Progenitor cell of endocrine pancreas (in vitro differentiated cells): ENCODE measurements at places on chromosomes 4 and X.
A peak's percentile ranks its signal among the peaks of the same experiment; 100 is the strongest.

DNA sequence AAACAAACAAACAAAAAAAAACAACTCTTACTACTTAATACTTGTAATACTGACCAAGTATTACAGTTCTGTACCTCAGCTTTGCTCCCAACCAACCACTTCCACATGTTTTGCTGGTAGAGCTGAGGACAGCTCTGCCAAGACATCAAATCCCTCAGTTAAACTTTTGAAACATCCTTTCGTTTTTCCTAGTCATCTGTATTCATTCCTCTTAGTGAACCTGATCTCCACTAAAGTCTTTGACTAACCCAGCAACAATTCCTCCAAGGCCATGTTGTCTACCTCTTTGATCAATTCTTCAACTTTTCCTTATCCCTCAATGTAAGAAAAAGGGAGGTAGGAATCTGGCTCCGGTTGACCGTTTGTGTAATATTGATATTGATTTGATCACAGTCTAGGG lies 247.5 kb downstream of the ARHGAP24 start:
- no peak for DNase-seq
- no peaks in the 10 kb centered on the region for H3K27me3 ChIP-seq
- peaks cover under 1% of the 10 kb centered on the region for H3K4me1 ChIP-seq
- no peak overlapping the region for H3K4me3 ChIP-seq

- no peaks in the 10 kb centered on the region for H3K4me1 ChIP-seq
- no peak overlapping the region for H3K4me3 ChIP-seq
- no peak for DNase-seq
- no peaks in the 10 kb centered on the region for H3K27me3 ChIP-seq
- H3K27ac ChIP-seq = peak overlapping the region; percentile 24
These were observed 35.9 kb downstream of the GAK start for GRCh38 chr4:896216-896615.

DNA sequence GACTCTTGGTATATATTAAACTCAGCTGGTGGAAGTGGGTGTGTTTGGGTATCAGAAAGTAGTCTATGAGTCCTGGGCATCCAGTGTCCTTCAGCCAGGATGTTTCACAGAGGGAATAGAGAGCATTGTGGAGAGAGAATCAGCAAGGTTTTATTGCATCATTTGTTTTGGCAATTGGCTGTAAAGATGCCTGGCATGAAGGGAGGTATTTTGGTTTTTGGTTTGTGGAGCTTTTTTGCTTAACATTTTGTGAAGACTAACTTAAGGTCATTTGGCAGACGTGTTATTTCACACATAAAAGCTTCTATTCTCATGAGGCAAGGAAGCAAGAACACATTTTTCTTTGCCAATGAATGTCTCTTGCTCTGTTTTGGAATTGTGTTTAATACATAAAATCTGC lies 71.1 kb downstream of the DCLK2 start:
- H3K36me3 ChIP-seq = no peaks in the 10 kb centered on the region
- no peak for DNase-seq
- H3K27me3 ChIP-seq = no peaks in the 10 kb centered on the region
- H3K27ac ChIP-seq = no peak overlapping the region

DNA sequence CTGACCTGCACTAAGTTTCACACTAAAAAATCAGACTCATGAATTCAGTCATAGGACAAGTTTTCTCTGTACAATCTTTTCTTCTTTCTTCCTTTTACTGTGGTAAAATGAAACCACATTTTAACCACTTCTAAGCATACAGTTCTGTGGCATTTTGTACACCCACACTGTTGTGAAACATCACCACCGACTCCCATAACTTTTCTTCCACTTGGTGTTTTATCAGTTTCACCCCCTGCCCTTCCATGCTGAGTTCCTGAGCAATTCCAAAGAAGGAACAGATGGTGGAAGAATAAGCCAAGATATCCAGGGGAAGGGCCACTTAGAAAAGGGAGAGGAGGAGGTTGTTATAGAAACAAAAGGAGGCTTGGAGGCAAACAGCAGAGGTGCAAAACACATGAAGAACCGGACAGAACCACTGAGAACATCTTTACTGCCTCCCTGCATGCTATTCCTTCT lies 22.6 kb downstream of the SLC25A4 start:
- H3K27me3 ChIP-seq = no peaks in the 10 kb centered on the region
- H3K4me1 ChIP-seq = no peaks in the 10 kb centered on the region
- H3K27ac ChIP-seq = no peak overlapping the region
- DNase-seq = no peak
- H3K4me3 ChIP-seq = no peak overlapping the region

- H3K27ac ChIP-seq = no peak overlapping the region
- DNase-seq = no peak
- no peaks in the 10 kb centered on the region for H3K36me3 ChIP-seq
These were observed 97.3 kb upstream of the NOCT start for GRCh38 chr4:138918169-138918869.

- H3K4me3 ChIP-seq = peak overlapping the region; percentile 96
- peak overlapping the region; percentile 100 for H3K27ac ChIP-seq
- H3K4me1 ChIP-seq = peaks cover 11% of the 10 kb centered on the region
- no peaks in the 10 kb centered on the region for H3K36me3 ChIP-seq
These were observed 76.4 kb downstream of the MAGED4 start for GRCh38 chrX:52261125-52261462.

DNA sequence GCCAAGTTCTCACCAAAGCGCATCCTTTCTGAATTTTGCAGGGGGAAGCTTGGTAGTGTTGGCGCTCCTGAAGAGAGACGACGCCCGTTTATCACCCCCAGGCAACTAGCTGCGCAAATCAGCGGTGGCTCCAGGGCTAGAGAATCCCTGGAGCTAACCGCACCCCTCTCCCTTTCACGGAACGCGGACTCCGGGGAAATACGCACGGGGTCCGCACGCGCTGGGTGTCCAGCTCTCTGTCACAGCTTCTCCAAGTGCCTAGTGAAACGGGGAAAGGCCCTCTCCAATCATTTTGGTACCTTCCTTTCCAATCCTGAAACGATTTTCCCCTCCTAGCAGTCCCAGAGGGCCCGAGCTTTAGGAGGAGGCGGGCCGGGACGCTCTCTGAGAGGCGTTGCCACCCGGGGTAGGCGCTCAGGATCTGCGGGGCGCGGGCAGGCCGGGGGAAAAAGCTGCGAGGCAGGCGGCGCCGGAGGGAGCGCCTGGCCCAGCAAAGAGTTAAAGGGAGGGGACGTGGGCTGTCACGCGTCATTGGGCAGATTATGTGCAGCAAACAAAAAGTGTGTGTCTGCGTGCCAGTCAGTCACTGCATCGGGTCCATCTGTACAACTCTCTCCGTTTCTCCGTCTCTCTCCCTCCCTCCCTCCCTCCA lies at the start of gene PRDM8:
PRDM8 (plus strand) TSS at position 582 of the 652 bp plus-strand sequence. CDS start 2,578 bp downstream, outside the sequence.
- peak within 1 kb of the TSS; percentile 37 for H3K27ac ChIP-seq
- no peak for DNase-seq
- H3K4me3 ChIP-seq = no peak within 1 kb of the TSS
- H3K4me1 ChIP-seq = peaks cover 6% of the 10 kb centered on the region
- no peaks in the 10 kb centered on the region for H3K36me3 ChIP-seq
- peaks cover 97% of the 10 kb centered on the region for H3K27me3 ChIP-seq

- peaks cover 2% of the 10 kb centered on the region for H3K4me1 ChIP-seq
- H3K36me3 ChIP-seq = no peaks in the 10 kb centered on the region
- no peak overlapping the region for H3K4me3 ChIP-seq
- no peak overlapping the region for H3K27ac ChIP-seq
These were observed 12.5 kb downstream of the SH2D1A start for GRCh38 chrX:124358800-124359383.

DNA sequence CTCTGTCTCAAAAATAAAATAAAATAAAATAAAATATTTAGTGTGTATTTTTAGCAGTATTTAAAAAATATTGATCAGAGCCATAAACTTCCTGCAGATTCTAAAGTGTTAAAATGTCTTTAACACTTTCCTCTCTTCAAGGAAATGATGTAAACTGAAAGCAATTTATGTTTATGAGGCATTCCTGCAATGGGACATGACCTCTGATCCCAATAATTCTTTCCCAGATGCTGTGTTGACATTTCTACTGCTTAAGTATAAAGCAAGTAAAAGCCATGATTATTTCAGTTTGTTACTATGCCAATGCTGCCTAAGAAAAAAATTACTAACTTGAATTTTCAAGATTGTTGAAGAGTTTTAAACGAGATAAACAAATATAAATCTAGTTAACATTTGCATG lies 29.0 kb downstream of the COQ2 start:
- no peak overlapping the region for H3K4me3 ChIP-seq
- no peaks in the 10 kb centered on the region for H3K27me3 ChIP-seq

GRCh38 chrX:18575744-18576143 lies 96.2 kb downstream of the RS1 start:
- peaks cover 8% of the 10 kb centered on the region for H3K4me1 ChIP-seq
- no peaks in the 10 kb centered on the region for H3K36me3 ChIP-seq
- no peak overlapping the region for H3K4me3 ChIP-seq

DNA sequence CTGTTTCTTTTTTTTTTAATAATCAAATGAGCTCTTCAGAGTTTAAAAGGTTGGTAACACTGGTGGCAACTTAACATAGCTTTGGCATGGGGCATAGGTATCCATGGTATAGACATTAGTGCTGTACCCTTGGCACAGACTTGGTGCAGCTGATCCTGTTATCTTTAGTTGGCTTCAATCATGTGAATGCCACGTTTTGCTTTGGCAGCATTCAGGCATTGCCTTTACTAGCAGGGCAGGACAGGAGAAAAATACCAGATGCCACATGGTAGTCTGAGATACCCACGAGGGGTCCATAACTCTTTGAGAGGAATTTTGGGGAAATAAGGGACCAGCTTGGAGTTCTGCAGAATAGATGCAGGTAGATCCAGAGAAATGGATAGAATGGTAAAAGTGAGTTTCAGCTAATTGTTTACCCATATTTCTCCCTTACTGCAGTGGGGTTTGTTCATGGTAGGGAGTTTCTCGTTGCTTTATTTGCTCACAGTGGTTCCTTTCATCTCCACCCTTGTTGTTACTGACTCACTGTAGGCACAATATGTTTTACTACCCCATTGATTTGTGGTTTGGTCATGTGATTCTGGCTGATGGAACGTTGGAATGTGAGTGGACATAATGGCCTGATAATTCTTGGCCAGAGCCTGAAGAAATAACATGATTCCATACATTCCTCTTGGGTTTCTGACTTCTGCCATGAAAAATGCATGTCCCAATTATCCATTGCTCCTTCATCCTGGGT lies 342.7 kb downstream of the GLUD2 start:
- H3K27me3 ChIP-seq = no peaks in the 10 kb centered on the region
- H3K27ac ChIP-seq = no peak overlapping the region
- H3K4me3 ChIP-seq = no peak overlapping the region
- peaks cover 11% of the 10 kb centered on the region for H3K4me1 ChIP-seq
- H3K36me3 ChIP-seq = no peaks in the 10 kb centered on the region
- no peak for DNase-seq

- H3K27ac ChIP-seq = peak overlapping the region; percentile 87
- peak overlapping the region; percentile 9 for H3K4me3 ChIP-seq
These were observed 175.2 kb downstream of the GC start for GRCh38 chr4:71608678-71609071.

DNA sequence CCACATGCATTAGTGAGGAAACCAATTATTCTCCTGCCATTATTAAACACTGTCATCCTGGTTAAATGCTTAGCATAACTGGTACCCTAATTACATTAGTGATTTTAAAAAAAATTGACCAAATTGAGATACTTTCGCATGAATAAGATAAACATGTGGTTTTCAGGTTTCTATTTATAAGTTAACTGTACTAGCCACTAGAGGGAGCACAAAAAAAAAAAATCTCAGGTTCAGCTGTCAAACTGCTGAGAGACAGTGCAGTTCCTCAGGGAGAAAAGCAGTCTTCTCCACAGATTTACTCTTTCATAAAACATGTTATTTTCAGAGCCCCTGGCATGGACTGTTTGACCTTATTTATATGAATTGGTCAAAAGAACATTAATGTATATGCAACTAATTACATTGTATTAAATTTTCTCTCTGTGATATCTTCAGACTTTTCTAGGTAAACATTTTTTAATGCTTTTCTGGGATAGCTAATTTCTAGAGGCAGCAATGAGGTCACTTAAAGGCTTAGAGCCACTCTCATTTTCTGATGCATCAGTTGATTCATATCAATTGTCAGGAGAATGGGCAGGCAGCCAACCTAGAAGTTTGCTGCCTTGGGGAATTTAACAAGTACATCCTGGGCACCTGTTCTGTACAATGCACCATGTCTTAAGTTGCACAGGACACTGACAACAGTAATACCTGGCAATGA lies 167.5 kb downstream of the CDS1 start:
- no peaks in the 10 kb centered on the region for H3K27me3 ChIP-seq
- no peaks in the 10 kb centered on the region for H3K4me1 ChIP-seq
- no peak overlapping the region for H3K27ac ChIP-seq
- no peak for DNase-seq
- H3K4me3 ChIP-seq = no peak overlapping the region

DNA sequence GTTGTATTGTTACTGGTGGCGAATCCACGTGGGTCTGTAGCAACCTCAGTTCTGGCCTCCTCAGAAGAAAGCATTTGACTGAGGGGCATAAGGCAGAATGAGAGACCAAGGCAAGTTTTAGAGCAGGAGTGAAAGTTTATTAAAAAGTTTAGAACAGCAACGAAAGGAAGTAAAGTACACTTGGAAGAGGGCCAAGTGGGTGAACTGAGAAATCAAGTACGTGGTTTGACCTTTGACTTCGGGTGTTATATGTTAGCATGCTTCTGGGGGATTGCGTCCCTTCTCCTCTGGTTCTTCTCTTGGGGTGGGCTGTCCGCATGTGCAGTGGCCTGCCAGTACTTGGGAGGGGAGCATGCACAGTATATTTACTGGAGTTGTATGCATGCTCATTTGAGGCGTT lies 232.7 kb upstream of the GATB start:
- H3K27me3 ChIP-seq = peaks cover 3% of the 10 kb centered on the region
- no peak for DNase-seq
- no peak overlapping the region for H3K4me3 ChIP-seq
- H3K36me3 ChIP-seq = no peaks in the 10 kb centered on the region
- no peaks in the 10 kb centered on the region for H3K4me1 ChIP-seq

DNA sequence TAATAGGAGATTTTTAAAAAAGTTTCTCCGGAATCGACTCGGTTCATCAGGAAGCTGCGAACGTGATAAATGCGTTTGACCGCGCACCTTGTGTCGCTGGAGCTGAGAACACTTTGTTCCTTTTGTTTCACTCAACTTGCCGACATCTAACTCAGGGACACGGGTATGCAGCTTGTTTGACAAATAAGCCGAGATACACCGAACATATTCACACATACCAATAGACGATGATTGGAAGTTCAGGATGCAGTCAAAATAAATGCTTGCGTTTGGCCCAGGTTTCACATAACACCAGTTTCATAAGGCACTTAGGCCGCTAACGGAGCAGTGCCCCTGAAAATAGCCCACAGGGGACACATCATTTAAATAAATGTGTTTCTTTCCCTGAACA lies 932 bp upstream of the SHISA3 start:
- peaks cover 15% of the 10 kb centered on the region for H3K4me1 ChIP-seq
- peak overlapping the region; percentile 3 for H3K27ac ChIP-seq
- peaks cover 74% of the 10 kb centered on the region for H3K27me3 ChIP-seq
- DNase-seq = no peak
- H3K36me3 ChIP-seq = no peaks in the 10 kb centered on the region
- peak overlapping the region; percentile 66 for H3K4me3 ChIP-seq
